Retinal pigment epithelial cell (primary cell): ENCODE measurements at places on chromosomes 5 and 9.

DNA sequence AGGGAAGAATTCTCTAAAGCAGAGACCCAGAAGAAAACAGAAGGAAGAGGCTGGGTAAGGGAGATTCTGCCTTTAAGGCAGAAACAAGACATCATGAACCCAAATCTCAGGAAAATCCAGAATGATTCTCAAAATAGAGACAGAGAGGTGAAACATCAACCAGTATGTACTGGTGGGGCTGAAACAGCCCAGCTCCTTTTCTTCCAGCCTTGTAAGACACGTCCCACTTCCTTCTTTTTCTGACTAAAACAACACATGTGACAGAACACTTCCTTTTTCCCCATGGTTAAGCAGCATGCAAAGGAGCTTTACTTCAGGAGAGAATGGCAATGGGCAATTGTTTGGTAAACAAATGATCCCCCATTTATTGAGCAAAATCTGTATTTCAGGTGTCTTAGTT lies 230.8 kb upstream of the NR4A3 start:
- no peak for DNase-seq

DNA sequence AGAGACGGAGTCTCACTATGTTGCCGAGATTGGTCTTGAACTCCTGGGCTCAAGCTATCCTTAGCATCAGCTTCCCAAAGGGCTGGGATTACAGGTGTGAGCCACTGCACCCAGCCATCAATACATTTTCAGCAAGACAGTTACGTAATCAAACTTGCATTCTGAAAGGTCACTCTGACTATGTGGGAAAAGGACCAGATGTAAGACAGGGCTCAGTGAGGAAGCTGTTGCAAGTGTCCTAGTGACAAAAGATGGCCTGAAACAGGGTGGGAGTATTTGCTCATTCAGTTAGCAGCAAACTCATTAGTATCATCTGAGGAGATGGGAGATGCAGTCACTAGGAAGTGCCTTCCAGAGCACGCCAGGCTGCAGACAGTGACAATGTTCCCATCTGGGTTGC lies 16.9 kb downstream of the MED27 start:
- DNase-seq: no peak

DNA sequence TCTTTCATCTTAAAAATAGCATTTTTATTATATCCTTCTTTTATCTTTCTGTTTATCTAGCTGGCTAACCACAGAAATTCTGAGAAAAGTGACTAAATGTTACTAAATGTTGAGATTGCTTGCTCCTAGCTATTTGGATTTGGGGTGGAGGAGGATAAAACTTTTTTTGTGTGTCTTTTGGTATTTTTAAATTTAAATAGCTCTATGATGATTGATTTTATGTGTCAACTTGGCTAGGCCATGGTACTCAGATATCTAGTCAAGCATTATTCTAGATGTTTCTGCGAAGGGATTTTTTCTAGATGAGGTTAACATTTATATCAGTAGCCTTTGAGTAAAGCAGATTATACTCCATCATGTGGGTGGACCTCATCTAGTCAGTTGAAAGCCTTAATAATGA lies 75.0 kb downstream of the GCNT1 start:
- DNase-seq: no peak

DNA sequence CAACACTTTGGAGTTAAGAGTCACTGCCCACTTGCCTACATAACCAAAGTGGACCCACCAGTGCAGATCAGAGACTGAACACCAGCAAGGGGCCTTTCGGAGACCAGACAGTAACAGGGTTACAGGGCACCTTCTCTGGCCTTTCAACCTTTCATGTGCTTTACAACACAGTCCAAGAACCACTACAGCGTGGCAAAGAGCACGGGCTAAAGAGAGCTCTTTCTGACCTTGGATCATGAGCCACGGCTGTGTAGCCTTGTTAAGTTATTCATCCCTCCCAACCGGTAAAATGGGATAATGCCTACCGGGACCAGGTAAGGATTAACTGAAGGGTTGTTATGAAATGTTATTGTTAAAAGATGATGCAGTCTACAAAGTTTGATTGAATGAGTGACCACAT lies 75.0 kb downstream of the TLE1 start:
- DNase-seq: no peak

DNA sequence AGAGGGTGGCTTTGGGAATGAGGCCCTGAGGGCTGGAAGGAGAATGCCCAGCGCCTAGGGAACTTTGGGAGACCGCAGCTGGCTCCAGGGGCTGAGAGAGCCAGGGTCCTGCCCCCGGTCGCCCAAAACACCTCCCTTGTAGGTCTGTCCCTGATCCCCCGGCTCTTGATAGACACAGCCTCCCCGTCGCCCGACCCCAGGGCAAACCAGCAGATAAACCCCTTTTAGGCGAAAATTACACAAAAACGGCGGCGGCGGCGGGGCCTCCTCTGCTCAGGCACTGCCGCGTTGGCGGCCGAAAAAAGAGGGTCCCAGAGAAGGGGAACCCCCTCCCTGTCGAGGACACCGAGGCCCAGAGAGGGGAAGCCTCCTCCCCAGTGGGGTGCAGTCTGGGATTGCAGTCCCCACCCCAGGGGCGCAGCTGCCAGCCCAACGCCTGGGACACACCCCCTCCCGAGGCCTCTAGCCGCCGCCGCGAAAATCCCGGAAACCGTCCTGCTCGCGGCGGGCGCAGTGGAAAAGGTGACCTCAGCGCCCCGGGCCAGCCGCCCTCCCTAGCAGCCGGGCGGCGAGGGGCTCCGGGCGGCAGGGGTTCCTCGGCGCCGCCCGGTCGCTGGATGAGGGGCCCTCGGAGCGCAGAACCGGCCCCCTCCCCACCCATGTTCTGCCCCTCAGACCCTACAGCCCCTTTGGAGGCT lies 3.1 kb upstream of the BARX1 start:
- no peak for DNase-seq

DNA sequence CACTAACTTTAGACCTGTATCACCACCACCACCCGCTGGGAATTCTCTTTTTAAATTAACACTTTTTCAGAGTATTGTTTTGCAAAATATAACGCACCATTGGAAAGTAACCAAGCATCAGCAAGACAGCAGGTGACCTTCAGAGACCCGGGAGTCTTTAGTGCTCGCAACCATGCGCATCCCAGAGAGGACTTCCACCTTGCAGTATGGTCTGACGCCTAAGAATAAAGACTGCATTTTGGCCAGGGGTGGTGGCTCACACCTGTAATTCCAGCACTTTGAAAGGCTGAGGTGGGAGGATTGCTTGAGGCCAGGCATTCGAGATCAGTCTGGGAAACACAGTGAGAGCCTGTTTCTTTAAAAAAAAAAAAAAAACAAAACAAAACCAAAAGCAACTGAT lies 113.8 kb downstream of the MED27 start:
- DNase-seq: no peak

DNA sequence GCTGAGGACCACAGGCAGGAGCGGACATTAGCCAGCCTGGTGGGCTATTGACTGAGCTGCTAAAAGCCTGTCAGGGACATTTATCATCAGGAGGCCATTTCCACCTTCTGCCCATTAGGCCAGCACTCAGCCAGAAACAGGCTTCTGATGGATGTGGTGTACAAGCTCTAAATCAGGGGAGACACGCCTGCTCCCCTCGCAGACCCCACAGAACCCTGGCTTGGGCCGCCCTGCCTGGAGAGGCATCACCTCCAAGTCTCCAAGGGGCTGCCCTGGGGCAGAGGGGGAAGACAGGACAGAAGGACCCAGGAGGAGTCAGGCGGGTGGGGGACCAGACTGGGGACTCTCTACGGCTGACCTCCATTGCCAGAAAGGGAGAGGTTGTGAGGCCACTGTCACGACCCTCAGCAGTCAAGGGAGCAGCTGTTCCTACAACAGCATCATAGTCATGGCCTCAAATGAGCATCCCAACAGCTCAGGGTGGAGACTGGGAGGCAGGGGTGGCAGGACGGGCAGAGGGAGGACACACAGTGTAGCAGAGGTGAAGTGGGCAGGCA lies 24.0 kb upstream of the TRIM14 start:
- DNase-seq: no peak

DNA sequence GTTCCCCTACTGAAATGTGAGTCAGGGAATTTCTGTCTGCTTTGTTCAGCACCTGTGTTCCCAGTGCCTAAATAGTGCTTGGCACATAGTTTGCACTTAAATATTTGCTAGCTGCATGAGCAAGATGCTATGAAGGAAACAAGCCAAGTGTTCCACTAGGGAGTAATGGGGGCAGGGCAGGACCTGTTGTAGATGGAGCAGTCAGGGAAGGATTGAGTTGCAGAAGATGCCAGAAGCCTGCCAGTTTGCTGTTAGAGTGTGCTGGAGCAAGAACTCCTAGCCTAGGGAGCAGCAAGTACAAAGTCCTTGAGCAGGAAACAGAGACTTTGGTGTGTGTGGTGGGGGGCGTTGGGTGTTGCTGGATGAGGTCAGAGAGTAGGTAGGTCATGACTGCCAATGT lies 87.5 kb downstream of the DAB2IP start:
- no peak for DNase-seq

DNA sequence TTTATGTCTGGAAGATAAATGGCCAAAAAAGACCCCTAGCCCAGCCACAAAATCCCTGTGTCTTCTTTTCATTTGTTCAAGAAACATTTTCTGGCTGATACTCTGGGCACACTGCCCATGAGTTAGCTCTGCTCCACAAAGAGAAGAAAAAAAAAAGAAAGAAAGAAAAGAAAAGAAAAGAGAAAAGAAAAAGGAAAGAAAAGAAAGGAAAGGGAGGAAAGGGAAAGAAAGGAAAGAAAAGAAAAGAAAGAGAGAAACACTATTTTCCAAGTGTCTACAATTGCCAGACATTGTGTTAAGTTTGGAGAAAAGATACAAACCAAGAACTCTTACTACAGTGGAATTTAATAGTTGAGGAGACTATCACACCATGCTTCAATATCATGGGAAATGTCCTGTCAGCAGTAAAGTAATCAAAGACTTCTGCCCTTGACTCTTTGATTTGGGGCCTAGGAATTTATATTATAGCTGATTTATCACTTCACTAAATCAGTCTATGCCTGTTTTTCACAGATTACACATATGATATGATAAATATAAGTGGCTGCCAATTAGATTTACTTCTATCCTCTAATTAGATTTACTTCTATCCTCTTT lies 3.0 kb downstream of the TRMO start:
- DNase-seq: no peak

GRCh38 chr5:122515709-122516431 lies 203.8 kb downstream of the SNCAIP start:
- DNase-seq: peak; percentile 48
